ENCODE measurements at places on chromosomes 11 and 22.

DNA sequence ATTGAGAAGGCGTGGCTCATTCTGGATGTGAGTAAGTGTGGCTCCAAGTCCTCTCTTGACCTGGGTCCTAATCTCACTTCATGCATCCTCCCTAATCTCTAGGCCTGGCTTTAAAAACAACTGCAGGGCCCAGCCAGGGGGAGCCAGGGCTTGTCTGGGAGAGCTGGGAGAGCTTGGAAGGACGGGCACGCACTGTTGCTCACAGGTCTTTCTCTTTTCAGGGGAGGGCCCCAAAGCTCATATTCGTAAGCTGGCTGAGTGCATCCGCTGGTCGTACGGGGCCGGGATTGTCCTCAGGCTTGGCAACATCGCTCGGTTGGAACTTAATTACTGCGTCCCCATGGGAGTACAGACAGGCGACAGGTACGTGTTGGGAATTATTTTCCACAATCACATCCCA is 34.1 kb upstream of the PARVB start:
- DNase-seq = no peak

DNA sequence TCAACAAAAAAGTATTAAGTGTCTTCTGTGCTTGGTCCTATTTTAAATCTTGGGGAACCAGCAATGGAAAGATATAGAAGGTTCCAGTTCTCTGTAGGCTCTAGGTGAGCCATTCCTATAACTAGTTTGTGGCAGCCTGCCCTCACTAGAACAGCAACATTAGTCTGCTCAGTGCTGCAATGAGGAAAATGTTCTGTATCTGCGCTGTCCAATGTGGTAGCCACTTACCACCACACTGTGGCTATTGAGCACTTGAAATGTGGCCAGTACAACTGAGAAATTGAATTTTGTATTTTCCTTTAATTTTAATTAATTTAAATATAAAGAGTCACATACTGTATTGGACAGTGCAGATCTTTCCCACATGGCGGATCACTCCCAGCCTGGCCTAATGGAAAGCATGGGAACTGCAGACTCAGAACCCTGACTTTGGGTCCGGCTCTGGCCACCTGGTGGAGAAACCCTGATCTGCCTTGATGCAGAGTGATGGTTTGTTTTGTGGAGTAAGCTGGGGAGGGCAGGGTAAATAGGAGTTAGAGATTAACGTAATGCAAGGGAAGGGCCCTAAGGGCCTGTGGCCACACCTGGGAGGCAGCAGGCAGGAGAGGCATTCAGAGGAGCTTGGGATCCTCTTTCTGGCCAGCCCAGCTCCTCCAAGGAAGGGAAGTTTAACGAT is 101.0 kb downstream of the ME3 start:
- DNase-seq = no peak

- DNase-seq = no peak
These were observed 70.2 kb downstream of the PHF21A start for GRCh38 chr11:46051102-46051501.

DNA sequence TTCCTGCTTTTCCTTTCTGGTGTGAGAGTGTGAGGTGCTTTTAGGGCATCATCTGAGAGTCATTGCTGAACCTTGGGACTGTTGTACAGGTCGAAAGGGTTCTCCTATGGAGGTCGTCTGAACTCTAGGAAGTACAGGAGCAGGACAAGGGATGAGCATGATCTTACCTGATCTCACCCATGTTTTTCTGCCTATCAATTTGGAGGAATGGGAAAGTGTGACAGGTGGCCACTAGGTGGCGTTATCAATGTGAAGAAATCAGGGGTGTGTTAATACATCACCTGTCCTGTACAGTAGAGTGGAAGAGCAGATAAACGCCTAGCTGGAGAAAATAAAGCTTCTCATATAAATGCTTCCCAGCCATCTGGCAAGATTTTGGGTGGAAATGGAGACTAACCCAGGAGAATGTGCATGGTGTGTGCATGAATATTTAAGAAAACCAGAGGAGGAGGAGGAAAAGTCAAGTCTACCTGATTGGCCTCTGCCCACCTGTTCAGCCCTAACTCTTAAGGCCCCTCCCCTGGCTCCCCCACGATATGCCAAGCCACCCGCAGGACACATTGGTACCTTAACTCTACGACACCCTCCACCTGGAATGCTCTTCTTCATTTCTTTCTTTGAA is 72.0 kb upstream of the NARS2 start:
- DNase-seq = peak; percentile 35

DNA sequence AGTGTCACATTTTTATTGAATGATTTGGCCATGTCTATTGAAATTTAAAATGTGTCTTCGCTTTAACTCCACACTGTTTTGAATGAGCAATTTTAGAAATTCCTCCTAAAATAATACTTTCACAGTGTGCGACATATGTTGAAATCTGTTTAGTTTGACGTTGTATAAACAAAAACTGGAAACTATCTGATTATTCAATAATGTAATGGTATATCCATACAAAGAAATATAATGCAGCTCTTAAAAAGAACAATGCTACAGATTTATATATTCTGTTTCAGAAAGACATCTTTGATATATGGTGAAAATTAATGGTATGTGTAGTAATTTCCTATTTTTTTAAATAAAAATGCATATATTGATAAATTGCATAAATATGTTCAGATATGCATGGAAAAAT is 268.7 kb upstream of the SORL1-AS1 start:
- no peak for DNase-seq

DNA sequence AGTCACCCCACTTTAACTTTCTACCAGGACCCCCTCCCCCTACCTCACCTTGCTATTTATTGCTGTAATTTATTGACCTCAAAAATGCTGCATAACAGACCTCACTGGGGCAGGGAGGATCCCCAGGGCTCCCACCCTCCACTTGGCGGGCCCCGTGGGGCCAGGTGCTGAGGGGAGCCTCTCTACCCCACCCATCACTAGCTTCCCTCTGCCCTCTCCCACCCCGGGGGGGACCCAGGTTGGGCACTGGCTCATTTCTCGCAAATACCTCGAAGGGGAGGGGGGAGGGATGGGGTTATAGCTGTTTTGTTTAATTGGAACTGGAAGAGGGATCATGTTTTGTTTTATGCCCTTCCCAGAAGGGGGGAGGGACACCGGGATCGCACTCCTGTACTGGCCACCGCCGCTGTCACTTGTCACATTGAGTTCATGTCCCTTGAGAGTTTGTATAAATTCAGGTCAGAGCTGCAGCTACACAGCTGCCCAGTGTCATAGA is 16.3 kb upstream of the TMEM191C start:
- no peak for DNase-seq

- no peak for DNase-seq
These were observed 3.9 kb downstream of the CSTF3 start for GRCh38 chr11:33157103-33158027.

GRCh38 chr11:91872243-91872642 is 352.4 kb upstream of the FAT3 start:
- DNase-seq = no peak

DNA sequence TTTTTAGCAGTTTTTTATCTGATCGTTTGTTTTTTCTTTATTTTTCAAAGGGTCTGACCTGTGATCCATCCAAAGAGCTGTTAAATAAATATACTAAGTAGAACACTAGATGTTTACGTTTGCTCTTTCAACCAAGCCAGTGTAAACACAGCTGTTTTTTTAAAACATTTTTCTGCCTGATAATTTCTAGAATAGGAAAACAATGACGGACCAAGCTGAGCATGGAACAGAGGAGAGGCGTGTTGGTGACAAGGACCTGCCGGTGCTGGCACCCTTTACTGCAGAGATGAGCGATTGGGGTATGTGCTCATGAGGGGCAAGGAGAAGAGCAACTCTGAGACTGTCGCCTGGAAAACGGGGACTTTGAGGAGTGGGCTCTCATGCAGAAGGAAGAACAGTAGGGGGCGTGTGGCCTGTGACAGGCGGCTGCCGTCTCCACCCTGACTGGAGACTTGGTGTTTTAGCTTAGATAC is 28.6 kb upstream of the PANX2 start:
- DNase-seq = no peak

DNA sequence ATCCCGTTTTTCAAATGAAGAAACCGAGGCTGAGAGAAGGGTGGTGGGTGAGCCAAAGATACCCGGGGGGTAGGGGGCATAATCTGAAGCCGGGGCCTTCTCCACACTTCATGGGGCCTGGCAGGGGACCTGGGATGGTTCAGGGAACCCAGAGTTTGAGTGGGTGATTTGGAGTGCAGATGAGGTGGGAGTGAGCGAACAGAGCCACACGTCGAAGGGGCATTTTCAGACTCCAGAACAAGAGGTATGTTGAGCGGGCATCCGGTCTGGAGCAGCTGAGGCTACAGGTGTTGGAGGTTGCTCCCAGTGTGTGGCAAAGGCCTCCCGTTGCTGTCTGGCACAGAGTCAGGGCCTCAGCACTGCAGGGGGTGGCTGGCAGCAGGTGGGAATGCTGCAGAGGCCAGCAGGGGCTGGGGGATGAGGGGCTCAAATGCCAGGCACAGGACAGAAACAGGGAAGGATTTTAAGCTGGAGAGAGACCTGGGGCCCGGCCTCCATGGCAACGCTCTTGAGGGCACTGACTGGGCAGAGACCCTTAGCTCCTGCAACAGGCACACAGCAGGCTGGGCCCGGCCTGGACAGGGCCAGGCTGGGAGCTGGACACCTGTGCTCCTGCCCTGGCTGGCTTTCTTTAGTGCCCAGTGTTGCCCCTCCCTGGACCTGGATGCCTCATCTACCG is 46.2 kb downstream of the WNT11 start:
- no peak for DNase-seq

DNA sequence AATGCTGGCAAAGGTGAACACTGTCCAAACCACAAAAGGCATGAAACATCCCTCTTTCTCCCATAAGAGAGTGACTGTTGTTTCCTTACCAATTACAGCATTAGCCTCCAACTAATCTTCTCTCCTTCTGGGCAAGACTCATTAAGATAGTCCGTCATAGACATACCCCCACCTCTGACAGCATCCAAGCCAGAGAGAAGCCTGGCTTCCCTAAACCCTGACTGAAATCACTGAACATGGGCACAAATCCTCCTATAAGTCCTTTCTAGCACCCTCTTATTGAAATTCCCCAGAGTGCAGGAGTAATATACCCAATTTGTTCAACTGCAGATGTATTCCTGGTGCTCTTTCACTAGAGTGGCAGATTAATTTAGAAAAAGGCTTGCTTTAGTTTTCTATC is 1.7 kb upstream of the RNASEH2C start:
- no peak for DNase-seq

DNA sequence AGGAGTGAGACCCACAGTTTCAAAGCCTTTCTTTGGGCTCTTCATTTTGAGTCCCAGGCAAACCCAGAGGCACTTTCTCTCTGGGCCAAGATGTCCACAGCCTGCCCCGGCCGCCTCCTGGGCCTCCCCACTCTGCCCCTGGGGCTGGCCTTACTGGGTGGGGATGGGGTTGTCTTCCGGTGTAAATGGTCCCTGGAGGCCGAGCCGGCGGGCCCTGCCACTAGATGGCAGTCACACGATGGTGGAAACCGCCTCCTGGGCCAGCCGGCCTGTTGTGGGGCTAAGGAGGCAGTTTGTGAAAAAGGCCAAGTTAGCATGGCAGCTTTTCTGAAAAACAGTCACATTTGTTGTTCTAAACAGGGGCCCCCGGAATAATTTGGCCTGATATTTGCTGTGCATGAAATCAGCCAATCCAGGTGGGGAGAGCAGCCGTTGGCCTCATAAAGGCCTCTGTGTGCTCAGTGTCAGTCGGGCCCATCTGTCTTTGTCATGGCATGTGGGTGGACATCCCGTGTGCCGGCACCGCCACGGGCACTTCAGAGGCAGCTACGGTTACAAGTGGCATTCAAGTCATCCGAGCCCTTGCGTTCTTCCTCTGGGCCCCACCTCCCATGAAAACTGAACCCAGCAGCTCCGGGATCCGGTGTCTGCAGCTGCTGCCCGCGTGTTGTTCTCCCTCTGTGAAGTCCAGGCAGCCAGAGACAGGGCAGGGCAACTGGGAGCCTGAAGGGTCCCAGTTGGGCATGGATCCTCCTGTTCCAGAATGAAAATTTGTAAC is 6.5 kb downstream of the MRPL23 start:
- no peak for DNase-seq

GRCh38 chr22:40818192-40818746 is 877 bp downstream of the SLC25A17 start:
- DNase-seq = no peak

DNA sequence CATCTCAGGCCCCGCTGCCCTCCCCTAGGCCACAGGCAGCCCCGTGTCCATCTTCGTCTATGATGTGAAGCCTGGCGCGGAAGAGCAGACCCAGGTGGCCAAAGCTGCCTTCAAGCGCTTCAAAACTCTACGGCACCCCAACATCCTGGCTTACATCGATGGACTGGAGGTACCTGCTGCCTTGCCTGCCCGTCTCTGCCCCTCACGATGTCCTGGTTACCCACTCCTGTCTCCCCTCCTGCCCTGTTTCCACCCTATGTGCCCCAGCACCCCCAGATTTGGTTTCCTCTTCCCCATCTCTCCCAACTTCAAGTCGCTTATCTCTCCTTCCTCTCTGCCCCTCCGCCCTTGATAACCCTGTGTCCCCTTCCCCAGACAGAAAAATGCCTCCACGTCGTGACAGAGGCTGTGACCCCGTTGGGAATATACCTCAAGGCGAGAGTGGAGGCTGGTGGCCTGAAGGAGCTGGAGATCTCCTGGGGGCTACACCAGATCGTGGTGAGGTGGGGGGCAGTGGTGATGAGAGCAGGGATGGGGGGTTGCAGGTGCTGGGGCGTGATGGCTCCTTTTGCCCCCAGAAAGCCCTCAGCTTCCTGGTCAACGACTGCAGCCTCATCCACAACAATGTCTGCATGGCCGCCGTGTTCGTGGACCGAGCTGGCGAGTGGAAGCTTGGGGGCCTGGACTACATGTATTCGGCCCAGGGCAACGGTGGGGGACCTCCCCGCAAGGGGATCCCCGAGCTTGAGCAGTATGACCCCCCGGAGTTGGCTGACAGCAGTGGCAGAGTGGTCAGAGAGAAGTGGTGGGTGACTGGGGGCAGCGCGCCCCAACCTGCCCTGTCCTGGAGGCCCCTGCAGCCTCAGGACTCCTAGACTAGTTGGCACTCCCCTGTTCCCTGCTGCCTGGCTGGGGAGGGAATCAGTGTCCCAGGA is 930 bp downstream of the SCYL1 start:
- no peak for DNase-seq

DNA sequence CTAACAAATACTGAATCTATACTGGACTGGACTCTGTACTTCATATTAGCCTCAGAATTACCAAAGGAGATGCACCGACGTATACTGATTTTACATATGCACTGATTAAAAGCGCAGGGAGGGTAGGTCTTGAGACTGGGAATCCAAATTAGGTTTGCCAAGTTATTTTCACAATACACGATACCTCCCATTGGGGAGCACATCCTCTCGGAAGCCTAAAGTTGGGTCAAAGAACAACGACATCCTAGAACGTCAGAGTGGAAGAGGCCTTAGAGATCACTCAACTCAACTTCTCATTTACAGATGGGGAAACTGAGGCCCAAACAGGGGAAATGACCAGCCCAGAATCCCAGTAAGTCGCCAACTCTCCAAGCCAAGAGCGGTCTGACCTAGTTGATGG is 626 bp downstream of the DNAL4 start:
- no peak for DNase-seq

- no peak for DNase-seq
These were observed 21.8 kb downstream of the NUMA1 start for GRCh38 chr11:72058416-72059034.

All from HL-60 (cell line).